NCI-H2171 treated with DMSO at 0.1 percent for 48 hours (cell line): ENCODE measurements at places on chromosomes 7 and 10.

GRCh38 chr10:84329196-84329611, 815 bp downstream of the CCSER2 start:
- DNase-seq = peak; percentile 40

- DNase-seq = peak; percentile 8
Measured at GRCh38 chr7:24828891-24829661, 71.8 kb upstream of the GSDME start.

DNA sequence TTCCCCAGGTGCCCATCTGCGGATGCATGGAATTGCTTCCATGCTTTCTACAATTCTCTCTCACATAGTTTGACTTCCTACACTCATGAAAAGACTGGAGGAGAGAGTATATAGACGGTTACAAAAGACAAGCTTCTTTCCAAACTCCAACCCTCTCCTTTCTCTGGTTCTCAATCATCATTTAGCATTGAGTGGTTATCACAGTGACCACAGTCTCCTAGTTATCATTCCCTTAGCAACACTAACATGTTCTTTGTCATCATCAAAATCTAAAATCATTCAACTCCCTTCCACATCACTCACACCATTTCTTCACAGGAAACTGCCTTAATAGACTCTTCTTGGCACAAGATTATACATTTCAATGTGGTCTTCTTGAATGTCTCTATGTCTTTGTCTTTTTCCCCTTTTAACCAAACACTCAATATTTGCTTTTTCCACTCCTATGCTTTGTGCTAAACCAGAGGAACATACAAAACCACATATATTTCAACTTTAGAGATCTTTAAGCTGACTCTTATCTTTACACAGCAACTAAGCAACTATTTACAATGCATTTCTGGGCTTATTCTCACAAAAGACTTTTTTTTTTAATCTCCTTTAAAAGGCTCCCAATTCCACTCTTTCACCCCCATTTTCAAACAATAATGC, 126.3 kb downstream of the CNOT4 start:
- no peak for DNase-seq

- DNase-seq = no peak
Measured at GRCh38 chr7:134470864-134471263, 12.0 kb upstream of the AKR1B1 start.

GRCh38 chr7:132934017-132934416, 147.9 kb downstream of the CHCHD3 start:
- DNase-seq = no peak
